Activated T-cell treated with anti-CD3 and anti-CD28 coated beads for 4 hours (primary cell): ENCODE measurements at places on chromosomes 2 and 18.

DNA sequence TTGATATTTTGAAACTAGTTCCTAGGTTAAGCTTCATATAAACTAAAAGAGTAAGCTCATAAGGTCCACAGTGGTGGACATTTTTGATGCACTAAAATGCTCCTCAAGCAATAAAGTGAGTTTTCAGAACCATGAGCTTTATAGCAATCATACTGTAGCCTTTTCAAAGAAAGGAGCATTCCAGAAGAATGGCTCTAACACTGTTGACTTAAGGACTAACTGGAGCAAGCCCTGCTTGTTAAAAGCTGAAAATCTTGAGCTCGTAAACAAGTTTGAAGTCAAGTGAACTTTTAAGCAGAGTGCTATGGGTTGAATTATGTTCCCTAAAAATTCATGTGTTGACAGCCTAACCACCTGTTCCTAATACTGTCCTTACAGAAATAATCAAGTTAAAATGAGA lies 38.0 kb downstream of the KYNU start:
- no peak for DNase-seq

DNA sequence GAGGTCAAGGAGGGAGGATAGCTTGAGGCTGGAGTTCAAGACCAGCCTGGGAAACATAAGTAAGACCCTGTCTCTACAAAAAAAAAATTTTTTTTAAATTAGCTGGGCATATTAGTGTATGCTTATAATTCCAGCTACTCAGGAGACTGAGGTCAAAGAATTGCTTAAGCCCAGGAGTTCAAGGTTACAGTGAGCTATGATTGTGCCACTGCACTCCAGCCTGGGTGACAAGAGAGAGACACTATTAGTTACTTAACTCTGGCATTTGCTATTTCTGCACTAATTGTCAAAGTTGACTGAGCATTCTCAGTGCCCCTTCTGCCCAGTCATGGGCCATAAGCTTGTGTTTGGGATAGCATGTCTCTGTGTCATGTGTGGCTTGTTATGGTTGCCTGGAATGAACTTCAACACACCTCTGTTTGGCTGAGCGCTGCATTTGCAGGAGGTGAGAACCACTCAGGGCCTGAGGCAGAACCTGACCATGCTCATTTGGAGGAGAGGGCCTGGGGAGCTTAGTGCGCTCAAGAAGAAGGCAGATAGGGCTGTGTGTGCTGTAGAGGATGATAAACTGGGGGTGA lies 77.7 kb downstream of the SH3RF3 start:
- DNase-seq: no peak

DNA sequence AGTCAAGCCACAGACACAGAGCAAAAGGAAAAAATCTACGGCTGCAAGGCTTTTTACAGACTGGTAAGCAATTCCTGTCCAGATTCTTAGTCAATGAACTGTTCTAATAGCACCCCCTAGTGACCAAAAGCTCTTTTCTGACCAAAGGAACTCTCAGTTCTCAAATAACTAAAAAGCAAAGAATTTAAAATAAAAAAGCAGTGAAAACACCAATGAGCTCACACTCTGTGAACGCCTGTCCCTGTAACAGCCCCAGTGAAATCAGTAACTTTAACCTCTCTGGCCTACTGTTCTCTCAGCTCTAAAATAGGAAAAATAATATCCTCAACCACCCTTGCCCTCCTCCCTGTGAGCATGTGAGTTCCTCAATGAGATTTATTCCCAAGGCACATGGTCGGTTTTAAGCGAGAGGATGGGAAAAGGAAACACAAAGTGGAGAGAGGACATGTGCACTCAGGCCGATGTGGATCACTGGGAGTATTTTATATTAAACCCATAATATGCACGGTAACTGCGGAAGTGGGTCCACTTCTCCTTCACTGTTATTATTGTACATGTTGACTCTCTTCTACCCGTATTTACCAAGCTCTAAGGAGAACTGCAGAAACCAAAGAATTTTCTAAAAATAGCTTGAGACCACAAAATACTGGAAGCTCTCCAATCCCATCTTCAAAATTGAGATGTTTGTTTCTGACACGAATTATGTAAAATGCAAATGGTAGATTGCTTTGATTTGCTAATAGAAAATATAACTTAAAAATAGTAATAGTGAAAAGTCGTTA lies 128.5 kb downstream of the STK39 start:
- DNase-seq: no peak

DNA sequence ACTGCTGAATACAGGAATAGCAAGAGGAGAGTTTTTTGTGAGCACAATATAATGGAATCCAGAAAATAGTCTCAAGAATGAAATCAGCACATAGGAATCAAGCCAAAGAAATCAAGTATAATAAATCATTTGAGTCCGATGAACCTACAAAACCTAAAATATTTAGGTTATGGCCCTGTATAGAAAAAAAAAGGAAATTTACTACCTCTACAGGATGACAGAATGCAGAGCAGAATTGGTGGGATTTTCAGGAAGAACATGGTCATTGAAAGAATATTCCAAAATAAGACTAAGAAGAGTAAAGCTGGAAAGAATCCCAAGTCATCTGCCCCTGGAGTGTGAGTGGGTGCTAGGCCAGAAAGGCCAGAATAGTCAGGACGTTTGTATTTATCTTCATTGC lies 1041.2 kb upstream of the CDH2 start:
- DNase-seq: no peak

DNA sequence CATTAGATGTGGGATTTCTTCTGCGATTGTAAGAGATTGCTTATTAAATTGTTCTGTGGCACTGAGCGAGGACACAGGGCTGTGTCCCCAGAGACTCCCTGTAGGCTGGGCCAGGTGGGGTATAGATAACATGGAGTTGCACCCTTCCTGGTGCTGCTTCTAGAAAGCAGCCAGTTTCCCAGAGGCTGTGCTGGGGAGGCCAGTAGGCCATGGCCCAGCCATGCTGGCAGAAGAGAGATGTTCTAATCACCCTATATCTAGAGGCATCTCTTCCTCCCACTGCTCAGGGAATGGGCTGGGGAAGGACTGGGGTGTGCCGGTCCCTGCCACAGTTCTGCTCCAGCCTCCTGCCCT lies 66.9 kb downstream of the HS1BP3 start:
- DNase-seq: no peak
